ENCODE measurements at places on chromosomes 13 and 19. TPM values are rescaled to one million over a fixed set of nuclear protein-coding genes. Genes with fewer than 3 reads are reported as not detected.

GRCh38 chr19:46980761-46981160, 38.9 kb upstream of the NPAS1 start:
- no peak for DNase-seq

ICAM5 gene
- 0.09 TPM for total RNA-seq

DNA sequence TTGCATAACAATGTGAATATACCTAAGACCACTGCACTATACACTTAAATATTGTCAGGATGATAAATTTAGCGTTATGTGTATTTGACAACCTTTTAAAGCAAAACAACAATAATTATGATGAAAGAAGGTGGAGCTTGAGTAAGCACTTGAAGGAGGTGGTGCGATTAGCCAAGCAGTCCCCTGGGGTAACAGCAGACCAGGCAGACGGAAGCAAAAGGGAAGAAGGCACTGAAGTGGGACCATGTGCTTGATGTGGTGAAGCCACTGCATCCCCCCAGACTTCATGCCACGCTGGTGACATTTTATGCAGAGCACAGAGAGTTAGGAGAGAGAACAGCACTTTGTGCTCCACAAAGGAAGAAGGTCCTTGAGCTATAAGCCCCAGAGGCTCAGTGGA, 58.3 kb upstream of the ZNF507 start:
- no peak for DNase-seq

CCDC194 gene
- total RNA-seq = not detected

- peak; percentile 70 for DNase-seq
Measured at GRCh38 chr19:8654591-8655339, 24.3 kb downstream of the NFILZ start.

GRCh38 chr13:102302534-102302933, 99.3 kb downstream of the FGF14 start:
- no peak for DNase-seq

ZNF667 gene
- total RNA-seq = 2.7 TPM

DNA sequence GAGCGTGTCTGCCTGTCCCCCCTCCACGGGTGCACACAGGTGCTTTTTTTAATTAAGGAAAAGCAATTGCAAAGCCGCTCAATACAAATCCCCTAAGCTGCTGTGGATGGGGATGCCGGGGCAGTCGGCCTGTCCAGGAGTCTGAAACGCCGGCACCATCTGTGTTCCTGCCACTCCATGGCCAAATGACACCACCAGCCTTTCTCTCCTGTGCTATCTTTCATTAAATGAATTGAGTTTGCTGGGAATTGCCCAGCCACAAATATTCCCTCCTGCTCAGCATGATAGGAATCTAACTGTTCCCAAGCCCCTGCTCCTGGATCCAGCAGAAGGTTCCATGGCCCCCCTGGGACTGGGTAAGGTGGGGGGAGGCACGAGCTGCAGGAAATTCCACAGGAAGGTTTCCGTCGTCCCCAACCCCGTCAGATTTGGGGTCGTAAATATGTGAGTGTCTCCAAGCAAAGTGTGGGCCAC, 139.2 kb downstream of the KDM4B start:
- no peak for DNase-seq

DNA sequence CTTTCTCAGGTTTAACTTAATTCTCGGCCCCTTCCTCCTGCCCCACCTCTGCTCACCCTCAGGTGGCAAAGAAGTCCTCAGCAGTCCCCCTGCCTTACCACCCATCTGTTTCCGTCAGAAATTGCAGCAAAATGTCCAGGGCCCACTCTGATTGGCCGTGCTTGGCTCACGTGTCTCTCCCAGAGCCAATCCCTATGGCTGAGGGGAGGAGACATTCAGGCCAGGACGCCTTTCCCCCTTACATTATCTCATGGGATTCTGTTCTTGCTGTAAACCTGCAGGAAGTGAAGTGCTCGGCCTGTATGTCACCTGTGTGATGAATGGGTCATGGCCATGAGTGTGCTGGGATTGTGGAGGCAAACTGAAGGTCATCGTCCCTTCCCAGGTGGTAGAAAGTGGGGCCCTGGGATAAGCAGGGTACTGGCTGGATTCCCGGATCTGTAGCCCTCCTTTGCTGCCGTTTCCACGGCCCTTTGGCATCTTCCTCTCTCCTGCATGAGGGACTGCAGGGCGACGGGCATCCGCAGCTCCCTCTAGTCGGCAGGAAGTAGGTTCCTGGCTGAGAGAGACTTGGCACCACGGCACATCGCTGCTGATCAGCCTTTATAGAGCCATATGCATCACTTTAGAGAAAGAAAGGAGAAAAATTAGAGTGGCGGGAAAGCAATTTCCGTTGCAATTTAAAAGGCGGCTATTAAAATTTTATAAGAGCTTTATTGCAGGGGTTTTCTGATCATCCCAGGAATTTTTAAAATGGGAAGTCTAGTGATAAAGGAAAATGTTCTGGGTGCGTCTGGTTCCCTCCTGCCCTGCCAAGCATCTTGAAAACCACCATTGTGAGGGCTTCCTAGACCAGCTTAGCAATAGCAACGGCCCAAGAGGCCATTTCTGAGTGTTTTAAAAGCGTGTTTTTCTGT, 118.2 kb downstream of the SIPA1L3 start:
- peak; percentile 69 for DNase-seq

- DNase-seq = no peak
Measured at GRCh38 chr13:57582032-57582431, 49.5 kb upstream of the PCDH17 start.

IL12RB1 gene
- total RNA-seq = 0.74 TPM

GRCh38 chr13:39765801-39766463, 110.5 kb downstream of the COG6 start:
- peak; percentile 68 for DNase-seq

DNA sequence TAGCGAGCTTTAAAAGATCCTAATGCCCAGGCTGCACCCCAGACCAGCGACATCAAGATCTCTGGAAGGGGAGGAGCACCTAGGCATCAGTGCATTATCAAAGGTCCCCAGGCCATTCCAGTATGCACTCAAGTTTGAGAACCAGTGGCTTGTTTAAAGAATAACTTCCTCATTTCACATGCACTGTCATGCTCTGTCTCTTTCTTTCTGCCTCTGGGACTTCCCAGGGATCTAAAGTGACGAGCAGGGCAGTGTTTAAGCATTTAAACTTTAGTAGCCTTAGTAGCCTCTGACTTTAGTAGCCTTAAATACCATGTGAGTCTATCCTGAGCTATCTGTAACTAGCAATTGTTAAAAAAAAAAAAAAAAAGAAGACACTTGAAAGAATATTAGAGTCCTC, 8.9 kb upstream of the FARP1 start:
- no peak for DNase-seq

- DNase-seq = no peak
Measured at GRCh38 chr13:51942189-51942588, 69.1 kb downstream of the ATP7B start.

CD209 gene
- under 0.01 TPM for total RNA-seq

ONECUT3 gene
- not detected for total RNA-seq

DNA sequence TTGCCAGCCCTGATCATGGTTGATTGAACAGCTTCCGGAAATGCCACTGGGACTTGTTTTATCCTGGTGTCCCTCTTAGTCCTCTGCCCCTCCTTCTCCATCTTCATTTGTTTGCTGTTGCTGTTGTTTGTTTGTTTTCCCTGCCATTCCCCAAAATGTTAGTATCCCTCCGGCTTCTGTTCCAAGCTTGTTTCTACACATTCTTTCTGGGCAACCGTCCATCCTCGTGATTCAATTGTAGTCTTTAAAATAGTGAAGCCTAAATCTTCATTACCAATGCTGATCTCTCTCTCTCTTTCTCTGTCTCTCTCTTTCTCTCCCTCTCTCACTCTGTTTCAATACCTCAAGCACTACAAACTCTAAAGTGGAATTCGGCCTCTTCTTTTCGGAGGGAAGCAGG, 649.3 kb upstream of the ARGLU1 start:
- DNase-seq = no peak

LIM2 gene
- not detected for total RNA-seq

DNA sequence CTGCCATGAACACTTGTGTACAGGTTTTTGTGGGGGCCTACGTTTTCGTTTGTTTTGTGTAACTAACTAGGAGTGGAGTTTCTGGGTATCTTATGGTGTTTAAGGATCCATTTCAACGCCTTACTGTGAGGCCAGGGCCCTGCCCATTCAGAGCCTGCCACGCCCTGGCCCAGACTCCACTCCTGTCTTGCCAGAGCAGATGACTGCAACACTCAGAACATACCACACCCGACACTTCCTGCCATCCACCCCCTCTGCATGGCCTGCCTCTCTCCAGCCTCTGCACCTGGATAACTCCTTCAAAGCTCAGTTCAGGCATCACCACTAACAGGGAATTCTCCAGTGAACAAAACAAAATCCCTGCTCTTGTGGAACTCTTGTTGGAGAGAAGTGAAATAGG, 43.2 kb downstream of the RGCC start:
- DNase-seq = no peak

GRCh38 chr19:44092108-44092507, 2.1 kb upstream of the ZNF224 start:
- DNase-seq = no peak

- DNase-seq = no peak
Measured at GRCh38 chr19:5037936-5038335, 69.0 kb downstream of the KDM4B start.

DNA sequence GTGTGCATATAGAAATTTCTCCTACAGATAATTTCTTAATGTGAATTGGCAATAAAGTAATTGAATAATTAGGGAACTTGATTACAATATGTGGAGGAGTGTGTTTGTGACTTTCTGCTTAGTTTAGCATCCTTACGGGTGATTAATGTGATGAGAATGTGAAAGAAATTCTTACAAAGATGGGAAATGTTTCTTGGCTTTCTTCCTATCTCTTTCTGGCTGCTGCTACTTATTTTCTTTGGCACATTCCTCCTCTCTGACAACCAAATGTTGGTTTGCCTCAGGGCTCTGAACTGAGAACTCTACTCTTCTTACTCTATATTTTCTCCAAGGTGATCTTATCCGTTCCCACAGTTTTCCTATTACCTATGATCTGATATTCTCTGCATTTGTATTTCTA, 300.1 kb downstream of the TBC1D4 start:
- peak; percentile 87 for DNase-seq

DNA sequence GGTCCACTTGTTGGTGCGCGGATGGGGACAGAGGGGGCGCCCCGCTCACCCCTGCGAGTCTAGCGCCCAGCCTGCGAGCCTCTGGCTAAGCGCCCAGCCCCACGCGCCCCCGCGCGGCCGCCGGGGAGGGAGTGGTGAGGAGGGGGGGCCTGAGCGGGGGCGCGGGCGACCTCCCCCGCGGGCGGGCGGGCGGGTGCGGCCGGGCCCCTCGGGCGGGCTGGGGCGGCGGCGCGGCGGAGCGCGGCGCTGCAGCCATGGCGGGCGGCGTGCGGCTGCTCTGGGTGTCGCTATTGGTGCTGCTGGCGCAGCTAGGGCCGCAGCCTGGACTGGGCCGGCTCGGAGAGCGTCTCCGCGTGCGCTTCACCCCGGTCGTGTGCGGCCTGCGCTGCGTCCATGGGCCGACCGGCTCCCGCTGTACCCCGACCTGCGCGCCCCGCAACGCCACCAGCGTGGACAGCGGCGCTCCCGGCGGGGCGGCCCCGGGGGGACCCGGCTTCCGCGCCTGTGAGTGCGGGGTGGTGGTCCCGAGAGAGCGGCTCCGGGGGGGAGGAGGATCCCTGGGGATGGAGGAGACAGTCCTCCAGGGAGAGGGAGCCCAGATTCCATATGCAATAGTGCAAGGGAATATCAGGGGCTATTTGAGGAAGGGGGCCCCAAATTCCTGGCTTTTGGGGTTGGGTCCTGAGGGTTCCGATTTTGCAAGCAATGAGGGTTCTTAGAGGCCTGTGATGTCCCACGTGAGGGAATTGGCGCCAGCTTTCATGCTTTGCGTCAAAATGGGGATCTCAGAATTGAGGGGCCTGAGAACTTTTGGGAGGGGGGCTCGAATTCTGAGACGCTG, at the start of gene LTBP4:
Gene LTBP4, plus strand, starts transcription at position 236 of the 841 bp plus-strand sequence. Its CDS starts 19 bp downstream, at position 255.
- DNase-seq = peak; percentile 43

GRCh38 chr13:80962855-80963254, 621.9 kb upstream of the SPRY2 start:
- peak; percentile 39 for DNase-seq

GRCh38 chr13:40026741-40027140, 371.3 kb downstream of the COG6 start:
- DNase-seq = no peak

- DNase-seq = no peak
Measured at GRCh38 chr19:10114651-10115391, 3.3 kb downstream of the P2RY11 start.

CATSPERD gene
- not detected for total RNA-seq

DNA sequence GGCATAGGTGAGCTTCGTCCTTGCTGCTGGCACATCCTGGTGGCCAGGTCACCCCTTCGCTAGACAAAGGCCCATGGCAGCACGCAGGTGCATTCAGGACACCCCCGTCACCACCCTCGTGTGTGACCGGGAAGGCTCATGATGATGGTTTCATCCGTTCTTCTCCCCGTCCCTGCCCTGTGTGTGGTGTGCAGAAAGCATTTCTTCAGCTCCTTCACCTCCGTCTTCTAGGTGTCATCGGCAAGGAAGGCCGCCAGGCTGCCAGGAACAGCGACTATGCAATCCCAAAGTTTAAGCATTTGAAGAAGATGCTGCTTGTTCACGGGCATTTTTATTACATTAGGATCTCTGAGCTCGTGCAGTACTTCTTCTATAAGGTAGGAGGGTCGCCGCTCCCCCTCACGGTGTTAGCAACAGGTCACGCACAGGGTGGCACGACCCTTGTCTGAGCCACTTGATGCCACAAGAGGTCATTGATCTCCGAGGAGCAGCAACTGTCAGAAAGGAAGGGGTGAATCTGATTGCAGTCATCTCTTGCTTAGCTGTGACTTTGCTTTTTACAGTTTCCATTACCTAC, 111.0 kb upstream of the MCF2L start:
- DNase-seq = no peak

DNA sequence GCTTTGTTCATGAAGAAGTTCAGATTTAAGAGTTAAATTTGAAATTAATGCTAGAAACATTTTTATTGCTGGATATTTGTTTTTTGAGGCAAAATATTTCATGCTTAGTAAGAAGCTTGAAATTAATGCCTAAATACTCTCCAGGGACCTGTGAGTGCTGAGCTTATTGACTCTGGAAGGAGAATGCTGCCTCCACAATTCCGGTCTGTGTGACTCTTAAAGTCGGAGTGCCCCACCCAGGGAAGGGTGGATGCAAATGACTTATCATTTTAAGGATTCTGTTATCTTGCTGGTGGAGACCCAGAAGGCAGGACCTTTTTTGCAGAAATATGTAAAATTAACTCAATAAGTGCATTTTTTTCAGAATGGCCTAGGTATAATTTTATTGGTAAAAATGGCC, 143.8 kb upstream of the RXFP2 start:
- no peak for DNase-seq

- DNase-seq = no peak
Measured at GRCh38 chr13:85148009-85148408, 651.2 kb downstream of the SLITRK6 start.

GRCh38 chr19:8576273-8576993, 809 bp downstream of the MYO1F start:
- DNase-seq = no peak

GRCh38 chr19:1266916-1267476, 2.1 kb upstream of the CIRBP start:
- peak; percentile 76 for DNase-seq

KLF12 gene
- 4.8 TPM for total RNA-seq

- peak; percentile 40 for DNase-seq
Measured at GRCh38 chr19:15283141-15283883, 49.0 kb downstream of the BRD4 start.

- DNase-seq = peak; percentile 62
Measured at GRCh38 chr19:27793128-27793643, 1419.8 kb downstream of the UQCRFS1 start.

- peak; percentile 42 for DNase-seq
Measured at GRCh38 chr13:37595162-37595561, 3.4 kb downstream of the POSTN start.

DPF1 gene
- 0.47 TPM for total RNA-seq

SLC15A1 gene
- total RNA-seq = not detected

- peak; percentile 31 for DNase-seq
Measured at GRCh38 chr13:32530841-32531253, 7.7 kb downstream of the N4BP2L2 start.
